ENCODE measurements at places on chromosomes 7 and 10.
A peak's percentile ranks its signal among the peaks of the same experiment; 100 is the strongest.

DNA sequence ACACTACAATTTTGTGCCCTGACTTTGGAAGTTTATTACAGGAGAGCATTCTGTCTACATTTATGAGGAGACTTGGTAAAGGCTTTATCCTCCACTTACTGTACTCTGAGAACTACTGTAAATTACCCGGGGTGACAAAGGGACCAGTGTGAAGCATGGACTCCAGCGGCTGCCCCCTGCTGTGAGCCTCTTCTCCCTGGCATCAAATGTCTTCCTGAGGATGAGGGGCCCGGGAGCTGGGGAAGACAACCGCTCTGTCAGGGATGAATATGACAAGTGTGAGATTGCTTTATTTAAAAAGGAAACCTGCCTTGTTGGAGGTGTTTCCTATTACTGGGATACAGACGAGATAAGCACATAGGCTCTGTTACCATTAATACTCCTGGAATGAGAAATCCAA is 714.8 kb downstream of the CCSER2 start:
- DNase-seq, result no peak

DNA sequence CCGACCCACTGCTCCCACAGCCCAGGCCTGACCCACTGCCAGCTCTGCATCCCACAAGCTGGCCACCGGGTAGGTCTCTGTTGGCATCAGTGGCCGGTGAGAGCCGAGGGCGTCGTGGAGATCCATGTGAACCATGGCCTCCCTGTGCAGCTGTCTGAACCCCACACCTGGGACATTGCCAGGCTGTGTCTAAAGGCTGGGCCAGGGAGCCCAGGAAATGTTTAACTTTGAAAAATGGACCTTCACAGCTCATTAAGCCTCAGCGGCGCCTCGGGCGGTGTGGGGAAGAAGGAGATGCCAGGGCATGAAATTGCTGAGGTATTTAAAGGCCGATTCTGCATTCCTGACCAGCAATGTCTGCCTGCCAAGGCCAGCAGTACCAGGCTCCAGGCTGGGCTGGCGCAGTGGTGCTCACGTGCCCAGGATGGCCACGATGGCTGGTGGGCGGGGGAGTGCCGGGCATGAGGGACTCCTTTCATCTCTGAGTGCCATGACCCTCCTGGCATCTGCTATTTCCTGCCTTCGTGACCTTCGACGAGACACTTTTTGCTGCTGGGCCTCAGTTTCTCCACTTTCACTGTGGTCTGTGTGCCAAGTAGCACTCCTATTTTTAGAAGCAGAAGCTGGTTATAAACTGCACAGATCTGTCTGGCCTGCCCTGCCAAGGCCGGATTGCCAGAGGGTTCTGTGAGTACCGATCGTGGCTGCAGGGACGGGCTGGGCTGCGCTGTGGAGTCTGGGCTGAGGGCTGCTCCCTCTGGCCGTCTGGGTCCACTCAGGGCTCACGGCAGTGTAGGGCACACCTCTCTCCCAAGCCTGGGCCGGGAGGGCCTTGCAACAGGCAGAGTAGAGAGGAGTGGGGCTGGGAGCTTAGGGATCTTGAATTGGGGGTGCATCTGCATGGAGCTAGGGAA is 21.8 kb downstream of the ELFN1 start:
- DNase-seq, result no peak

DNA sequence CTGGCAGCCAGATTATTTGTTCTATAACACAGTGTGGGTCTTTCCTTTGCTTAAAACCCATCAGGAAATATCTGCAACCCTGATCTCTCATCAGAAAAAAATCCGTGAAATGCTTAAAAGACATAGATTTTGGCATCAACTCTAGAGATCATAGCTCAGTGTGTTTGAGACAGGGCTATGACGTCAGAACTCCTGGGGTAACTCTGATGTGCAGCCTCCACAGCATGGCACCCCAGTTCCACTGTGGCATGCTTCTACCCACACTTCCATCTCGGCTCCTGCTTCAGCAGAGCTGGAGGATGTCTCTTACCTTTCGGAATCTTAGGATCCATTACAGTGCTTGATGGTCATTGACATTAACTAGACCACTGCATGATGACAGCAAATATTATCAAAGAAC is 205.7 kb downstream of the LHFPL3 start:
- no peak for DNase-seq

- DNase-seq, result no peak
Measured at GRCh38 chr10:69885379-69886013, 83.8 kb downstream of the COL13A1 start.

DNA sequence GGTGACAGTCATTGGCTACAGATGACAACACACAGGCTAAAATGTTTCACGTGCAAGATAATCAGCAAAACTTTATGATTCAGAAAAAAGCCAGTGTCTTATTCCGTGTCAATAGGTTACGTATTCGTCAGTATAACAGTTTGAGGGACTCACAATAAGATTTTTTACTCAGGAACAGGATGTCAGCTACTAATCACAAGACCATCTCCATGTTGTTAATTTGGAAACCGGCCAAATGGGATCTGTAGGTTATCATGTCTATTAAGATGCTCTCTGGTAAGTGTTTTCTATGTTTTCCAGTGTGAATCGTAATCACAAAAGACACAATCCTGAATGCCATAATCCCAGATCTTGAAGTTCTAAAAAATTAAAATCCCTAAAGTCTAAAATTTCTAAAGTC is 197.3 kb downstream of the ETV1 start:
- DNase-seq, result no peak

DNA sequence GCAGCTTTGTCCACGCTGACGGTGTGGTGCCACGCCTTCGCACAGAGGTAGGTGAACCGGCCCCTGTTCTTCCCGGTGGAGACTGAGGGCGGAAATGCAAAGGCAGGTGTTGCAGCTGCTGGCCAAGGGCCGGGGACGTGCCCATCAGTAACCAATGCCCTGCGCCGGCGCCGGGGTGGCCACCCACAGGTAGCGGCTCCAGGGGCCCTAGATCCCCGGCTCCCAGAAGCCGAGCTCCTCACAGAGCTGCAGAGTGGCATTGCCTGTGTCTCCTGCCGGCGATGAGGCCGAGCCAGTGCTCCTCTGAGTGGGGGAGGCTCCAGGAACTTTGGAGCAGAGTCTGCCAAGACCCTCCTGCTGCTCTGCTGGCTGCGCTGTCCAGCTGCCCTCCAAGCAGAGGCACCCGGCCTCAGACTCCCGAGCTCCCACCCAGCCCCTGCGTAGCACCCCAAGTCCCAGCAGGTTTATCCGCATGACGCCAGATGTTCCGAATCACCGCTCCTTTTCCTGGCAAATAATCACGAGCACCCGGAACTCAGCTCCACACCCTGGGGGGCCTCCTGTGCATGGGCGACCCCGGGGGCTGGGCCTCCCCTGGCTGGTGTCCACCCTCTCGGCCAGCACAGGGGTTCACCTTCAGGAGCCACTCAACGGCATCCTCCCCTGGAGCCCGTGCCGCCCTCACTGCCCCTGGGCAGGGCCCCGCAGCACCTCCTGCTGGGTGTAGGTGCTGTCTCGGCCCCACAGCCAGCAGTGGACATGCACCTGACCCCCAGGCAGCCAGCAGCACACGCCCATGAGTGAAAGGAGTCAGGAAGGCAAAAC is 22.1 kb downstream of the CFAP46 start:
- DNase-seq, result no peak

- no peak for DNase-seq
Measured at GRCh38 chr10:43607199-43607573, 948 bp downstream of the ZNF485 start.

DNA sequence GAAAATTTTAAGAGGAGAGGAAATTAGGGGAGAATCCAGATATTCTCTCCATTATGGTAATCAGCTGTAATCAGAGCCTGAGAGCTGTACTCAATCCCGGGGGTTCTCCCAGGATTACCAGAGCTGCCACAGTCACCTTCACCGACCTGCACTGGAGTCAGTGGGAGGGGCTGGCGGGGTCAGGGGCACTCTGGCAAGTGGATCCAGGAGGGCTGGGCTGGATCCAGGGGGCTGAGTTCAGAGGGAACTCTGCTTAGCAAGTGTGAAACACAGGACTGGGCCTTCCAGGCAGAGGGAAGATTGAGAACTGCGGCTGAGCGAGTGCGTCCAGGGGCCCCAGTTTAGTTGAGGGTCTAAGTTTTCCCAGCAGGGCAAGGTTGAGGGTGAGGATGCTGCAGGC is 89.2 kb downstream of the BMS1 start:
- DNase-seq, result no peak

GRCh38 chr7:98240961-98241673 is 10.9 kb downstream of the TECPR1 start:
- no peak for DNase-seq

DNA sequence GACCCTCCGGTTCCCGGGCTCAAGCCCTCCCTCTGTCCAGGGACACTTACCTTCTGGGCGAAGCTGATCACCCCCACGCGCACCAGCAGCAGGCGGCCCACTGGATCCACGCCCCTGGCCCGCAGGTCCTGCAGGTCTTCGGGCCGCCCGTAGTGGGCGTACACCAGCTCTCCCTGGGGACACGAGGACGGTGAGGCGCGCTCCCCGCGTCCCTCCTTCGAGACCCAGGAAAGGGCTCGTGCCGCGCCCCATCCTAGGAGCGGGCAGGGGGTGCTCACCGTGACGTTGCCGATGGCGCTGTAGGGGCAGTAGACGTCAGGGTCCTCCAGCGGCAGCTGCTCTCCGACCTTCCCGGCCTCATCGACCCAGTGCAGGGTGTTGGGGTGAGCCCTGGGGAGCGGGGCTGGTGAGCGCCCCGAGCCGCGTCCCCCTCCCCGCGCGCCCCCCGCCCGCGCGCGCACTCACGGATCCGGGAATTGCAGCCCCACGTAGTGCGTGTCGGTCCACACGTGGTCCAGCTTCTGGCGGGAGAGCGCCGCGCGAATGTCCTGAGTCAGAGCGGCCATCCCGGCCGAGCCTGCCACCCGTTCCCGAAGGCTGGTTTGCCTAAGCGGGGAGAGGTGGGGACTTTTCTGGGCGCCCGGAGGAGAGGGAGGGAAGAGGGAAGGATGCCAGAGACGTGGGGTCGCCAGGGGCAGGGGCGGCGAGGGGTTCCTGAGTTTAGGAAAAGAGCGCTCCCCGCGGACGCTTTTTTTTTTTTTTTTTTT is 8.2 kb downstream of the TFR2 start:
- peak; percentile 40 for DNase-seq

GRCh38 chr10:79277579-79278269 is 69.5 kb upstream of the PPIF start:
- DNase-seq, result no peak

- no peak for DNase-seq
Measured at GRCh38 chr10:74640134-74640921, 186.1 kb upstream of the KAT6B start.

GRCh38 chr7:158401295-158401694 is 186.3 kb downstream of the PTPRN2 start:
- DNase-seq, result no peak

DNA sequence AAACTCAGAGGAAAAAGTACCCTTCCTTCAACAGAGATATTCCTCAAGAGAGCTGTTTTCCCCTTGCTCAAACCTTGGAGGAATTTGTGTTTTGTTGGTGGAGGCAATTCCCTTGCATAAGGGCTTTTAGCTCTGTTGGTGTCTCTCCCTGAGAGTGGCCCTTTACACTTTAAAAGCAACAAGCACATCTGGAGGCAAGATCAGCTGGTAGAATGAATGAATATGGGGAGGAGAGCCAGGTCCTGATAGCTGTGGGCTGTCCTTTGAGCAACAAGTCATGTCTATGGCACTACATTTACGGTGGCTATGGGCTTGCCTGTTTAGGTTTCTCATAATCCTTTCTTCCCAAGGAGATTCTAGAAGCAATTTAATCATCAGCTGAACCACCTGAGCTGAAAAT is 384.0 kb downstream of the SORCS3 start:
- DNase-seq, result no peak

DNA sequence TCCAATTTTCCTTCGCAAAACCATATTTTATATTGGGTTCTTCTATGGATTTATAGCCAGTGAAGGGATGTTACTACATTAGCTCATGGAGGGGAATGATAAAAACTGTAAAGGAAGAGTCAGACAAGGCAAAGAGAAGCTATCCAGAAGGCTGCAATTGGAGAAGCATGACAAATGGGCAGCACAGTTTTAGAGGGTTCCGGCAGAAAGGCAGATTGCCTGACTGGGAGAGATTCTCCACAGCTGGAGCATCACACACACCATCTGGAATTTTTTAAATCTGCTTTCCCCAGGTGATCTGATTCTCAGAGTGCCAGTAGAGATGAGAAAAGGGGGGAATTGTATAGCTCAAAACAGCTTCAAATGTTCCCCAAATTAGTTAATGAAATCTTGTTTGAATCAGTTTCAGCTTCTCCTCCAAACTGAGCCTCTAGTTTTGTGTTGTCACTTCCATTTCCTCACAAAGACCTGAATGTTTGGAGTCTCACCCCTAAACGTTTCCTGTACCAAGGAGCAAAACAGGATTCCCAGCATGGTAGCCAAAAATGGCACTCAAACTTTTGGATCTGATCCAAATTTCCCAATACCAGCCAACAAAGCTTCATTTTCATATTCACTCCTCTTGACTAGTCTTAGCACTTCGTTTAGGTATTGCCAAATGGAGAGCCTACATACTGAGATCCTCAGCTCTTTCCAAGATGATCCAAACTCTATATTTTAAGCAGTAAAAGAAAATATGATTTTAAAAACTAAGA is 177.5 kb downstream of the HPSE2 start:
- no peak for DNase-seq

- DNase-seq, result no peak
Measured at GRCh38 chr10:14530465-14530864, 199.7 kb upstream of the FRMD4A start.

DNA sequence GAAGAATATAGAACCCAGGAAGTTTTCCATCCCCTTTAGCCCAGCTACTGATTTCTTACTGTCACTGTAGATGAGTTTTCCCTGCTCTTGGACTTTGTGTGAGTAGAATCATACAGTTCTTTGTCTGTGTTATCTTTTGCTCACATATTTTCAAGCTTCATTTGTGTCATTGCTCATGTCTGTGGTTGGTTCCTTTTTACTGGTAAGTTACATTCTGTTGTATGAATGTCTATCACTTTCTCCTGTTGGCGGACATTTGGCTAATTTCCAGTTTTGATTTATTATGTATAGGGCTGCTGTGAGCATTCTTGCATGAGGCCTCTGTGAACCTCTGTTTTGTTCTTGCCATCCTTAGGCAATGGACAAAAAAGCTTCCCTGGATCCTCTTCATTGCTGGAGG is 5.3 kb downstream of the GLRX3 start:
- no peak for DNase-seq

GRCh38 chr10:34666008-34666704 is 148.9 kb downstream of the PARD3 start:
- DNase-seq, result no peak

DNA sequence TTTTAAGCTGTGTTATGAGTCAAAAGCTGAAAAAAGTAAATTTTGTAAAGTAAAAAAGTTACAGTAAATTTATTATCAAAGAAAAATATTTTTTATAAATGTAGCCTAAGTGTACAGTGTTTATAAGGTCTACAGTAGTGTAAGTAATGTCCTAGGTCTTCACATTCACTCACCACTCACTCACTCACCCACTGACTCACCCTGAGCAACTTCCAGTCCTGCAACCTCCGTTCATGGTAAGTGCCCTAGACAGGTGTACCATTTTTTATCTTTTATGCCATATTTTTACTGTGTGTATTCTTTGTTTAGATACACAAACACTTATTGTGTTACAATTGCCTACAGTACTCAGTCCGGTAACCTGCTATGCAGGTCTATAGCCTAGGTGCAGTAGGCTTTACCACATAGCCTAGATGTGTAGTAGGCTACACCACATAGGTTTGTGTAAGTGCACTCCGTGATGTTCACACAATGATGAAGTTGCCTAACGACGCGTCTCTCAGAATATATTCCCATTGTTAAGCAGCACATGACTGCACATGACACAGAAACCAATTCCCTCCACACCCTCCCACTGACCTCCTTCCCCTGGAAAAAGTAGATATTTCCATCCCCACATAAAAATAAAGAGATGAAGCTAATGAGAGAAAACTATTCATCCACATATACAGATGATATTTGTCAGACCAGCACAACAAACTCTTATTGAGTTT is 44.8 kb upstream of the FGL2 start:
- DNase-seq, result no peak

GRCh38 chr10:121774813-121775212 is 153.0 kb downstream of the ATE1 start:
- DNase-seq, result no peak
